ENCODE measurements at places on chromosomes 2 and 18.

DNA sequence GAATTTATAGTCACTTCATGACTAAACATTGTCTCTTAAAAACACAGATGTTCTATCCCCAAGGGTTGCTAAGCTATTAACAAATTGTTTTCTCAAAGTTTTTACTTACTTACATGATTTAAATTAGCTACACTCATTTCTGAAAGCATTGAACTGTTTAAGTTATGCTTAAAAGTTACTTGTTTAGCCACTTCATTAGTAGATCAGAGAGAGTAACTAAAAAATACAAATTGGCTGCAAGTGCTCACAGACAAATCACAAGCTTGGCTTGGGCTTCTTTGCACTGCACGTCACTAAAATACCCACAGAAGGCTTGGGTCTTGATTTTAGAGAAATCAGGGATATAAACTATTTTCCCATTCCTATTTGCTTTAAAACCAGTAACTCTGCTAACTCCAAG lies 114.1 kb upstream of the SMAD7 start:
- no peak for DNase-seq

GRCh38 chr18:76426737-76427305 lies 68.2 kb downstream of the ZNF516 start:
- DNase-seq: no peak

DNA sequence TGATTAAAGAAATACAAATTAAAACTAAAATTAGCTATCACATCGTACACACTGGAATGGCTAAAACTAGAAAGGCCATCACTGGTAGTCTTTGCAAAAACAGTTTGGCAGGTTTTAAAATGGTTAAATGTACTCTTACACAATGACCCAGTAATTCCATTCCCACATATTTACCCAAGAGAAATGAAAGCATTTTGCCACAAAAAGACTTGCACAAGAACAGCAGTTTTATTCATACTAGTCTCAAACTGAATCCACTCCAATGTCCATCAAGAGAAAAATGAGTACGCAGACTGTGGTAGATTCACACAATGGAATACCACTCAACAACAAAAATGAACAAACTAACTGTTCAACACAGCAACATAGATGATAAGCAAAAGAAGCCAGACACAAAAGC lies 29.1 kb downstream of the SP140L start:
- DNase-seq: no peak

GRCh38 chr18:74645679-74646078 lies 48.0 kb downstream of the ZNF407 start:
- DNase-seq: no peak

Data from NCI-H2107 (cell line).